Natural killer cell treated with Interleukin-12 subunit alpha and Interleukin-12 subunit beta and Interleukin-15 and Interleukin-18, amount 100 ng/mL, for 72 hours (primary cell): ENCODE measurements at places on chromosomes 6 and 20. TPM values are rescaled to one million over a fixed set of nuclear protein-coding genes. Genes with fewer than 3 reads are reported as not detected.

GRCh38 chr6:24603241-24603640, 42.8 kb downstream of the KIAA0319 start:
- no peak overlapping the region for H3K4me3 ChIP-seq
- H3K36me3 ChIP-seq: no peaks in the 10 kb centered on the region
- H3K27me3 ChIP-seq: peaks cover 6% of the 10 kb centered on the region
- no peak for DNase-seq
- H3K27ac ChIP-seq: no peak overlapping the region

DNA sequence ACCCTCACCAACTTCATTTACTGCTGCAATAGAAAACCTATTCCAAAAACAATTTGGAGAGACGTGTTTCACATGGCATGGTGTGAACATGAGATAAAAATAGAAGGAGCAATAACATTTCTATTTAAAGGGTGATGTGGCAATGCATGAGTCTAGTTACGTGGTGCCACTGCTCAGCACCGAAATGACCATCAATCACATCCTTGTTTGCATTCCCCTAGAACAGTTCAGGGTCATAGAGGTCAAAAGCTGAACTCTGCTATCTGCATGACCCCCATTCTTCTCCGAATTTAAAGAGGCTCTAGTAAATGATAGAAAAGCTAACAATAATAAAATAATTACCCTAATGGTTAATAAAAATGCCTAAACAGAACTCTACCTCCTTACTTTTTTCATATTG, 29.5 kb downstream of the ROS1 start:
- H3K4me1 ChIP-seq: no peaks in the 10 kb centered on the region
- DNase-seq: no peak
- H3K4me3 ChIP-seq: no peak overlapping the region
- no peak overlapping the region for H3K27ac ChIP-seq

- DNase-seq: no peak
- H3K36me3 ChIP-seq: no peaks in the 10 kb centered on the region
- H3K4me3 ChIP-seq: no peak overlapping the region
- no peaks in the 10 kb centered on the region for H3K4me1 ChIP-seq
- H3K27ac ChIP-seq: no peak overlapping the region
- H3K27me3 ChIP-seq: no peaks in the 10 kb centered on the region
Observed at GRCh38 chr6:113364766-113365165, 492.4 kb upstream of the MARCKS start.

GRCh38 chr6:96816301-96816817, 20.9 kb downstream of the GPR63 start:
- no peaks in the 10 kb centered on the region for H3K36me3 ChIP-seq
- no peaks in the 10 kb centered on the region for H3K4me1 ChIP-seq
- H3K27me3 ChIP-seq: peaks cover 23% of the 10 kb centered on the region
- DNase-seq: no peak
- no peak overlapping the region for H3K4me3 ChIP-seq

The CST7 gene
- 77.8 TPM for total RNA-seq

The PM20D2 gene
- total RNA-seq: 3.8 TPM

- peaks cover 4% of the 10 kb centered on the region for H3K36me3 ChIP-seq
- H3K4me3 ChIP-seq: no peak overlapping the region
- H3K4me1 ChIP-seq: no peaks in the 10 kb centered on the region
- H3K27me3 ChIP-seq: no peaks in the 10 kb centered on the region
Observed at GRCh38 chr6:155247618-155248007, 16.2 kb upstream of the CLDN20 start.

GRCh38 chr6:34513646-34514045, 42.5 kb downstream of the SPDEF start:
- no peak overlapping the region for H3K27ac ChIP-seq
- DNase-seq: no peak
- H3K36me3 ChIP-seq: peaks cover 7% of the 10 kb centered on the region
- no peak overlapping the region for H3K4me3 ChIP-seq
- no peaks in the 10 kb centered on the region for H3K27me3 ChIP-seq

The TCP11 gene
- total RNA-seq: not detected

The CDSN gene
- not detected for total RNA-seq

- no peak for DNase-seq
- no peak overlapping the region for H3K27ac ChIP-seq
- H3K36me3 ChIP-seq: peaks cover 35% of the 10 kb centered on the region
- peaks cover 36% of the 10 kb centered on the region for H3K4me1 ChIP-seq
Observed at GRCh38 chr20:56391037-56391436, 978 bp downstream of the AURKA start.

The CTCFL gene
- not detected for total RNA-seq
